ENCODE measurements at places on chromosomes 13 and 19.

DNA sequence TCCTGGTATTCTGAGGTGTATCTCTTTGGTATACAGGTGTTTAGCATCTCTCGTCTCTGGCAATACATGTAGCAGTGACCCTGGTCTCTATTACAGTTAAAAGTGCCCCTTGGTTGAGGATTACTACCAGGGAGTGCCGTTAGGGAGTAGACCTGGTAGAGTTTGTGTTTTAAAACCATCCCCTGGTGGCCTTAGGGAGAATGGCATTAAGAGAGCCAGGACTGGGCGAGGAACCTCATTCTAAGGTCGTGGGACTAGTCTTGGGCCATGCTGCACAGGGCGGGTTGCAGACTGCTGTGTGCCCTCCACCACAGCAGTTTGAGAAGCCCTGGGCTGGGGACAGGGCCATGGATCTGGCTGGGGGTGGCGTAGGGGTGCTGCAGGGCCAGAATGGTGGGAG lies 35.0 kb downstream of the B3GLCT start:
- no peak for DNase-seq

DNA sequence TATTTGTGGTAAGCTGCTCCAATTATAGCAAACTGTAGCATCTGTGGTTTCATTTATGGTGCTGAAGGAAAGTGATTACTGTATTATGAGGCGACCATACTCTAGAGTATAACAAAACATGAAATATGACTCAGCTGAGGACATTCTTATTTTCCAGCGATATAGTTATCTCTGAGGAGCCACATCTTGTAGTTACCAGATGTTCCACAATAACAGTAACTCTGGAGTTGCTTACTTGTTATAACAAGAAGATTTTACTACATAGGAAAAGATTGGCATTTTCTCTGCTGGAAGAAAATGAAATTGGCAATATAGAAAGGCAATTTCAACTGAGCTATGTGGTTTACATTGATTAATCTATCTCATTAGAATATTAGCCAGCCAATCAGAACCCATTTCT lies 1634.2 kb downstream of the PCDH9 start:
- no peak for DNase-seq

DNA sequence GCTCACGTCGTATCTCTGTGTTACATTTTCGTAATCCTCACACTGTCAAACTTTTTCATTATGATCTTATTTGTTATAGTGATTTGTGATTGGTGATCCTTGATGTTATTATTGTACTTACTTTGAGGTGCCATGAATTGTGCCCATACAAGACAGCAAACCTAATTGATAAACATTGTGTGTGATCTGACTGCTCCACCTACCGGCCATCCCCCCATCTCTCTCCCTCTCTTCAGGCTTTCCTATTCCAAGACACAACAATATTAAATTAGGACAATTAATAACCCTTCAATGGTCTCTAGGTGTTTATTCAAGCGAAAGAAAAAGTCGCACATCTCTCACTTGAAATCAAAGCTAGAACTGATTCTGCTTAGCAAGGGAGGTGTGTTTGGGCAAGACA lies 349.3 kb downstream of the RBM26 start:
- no peak for DNase-seq

DNA sequence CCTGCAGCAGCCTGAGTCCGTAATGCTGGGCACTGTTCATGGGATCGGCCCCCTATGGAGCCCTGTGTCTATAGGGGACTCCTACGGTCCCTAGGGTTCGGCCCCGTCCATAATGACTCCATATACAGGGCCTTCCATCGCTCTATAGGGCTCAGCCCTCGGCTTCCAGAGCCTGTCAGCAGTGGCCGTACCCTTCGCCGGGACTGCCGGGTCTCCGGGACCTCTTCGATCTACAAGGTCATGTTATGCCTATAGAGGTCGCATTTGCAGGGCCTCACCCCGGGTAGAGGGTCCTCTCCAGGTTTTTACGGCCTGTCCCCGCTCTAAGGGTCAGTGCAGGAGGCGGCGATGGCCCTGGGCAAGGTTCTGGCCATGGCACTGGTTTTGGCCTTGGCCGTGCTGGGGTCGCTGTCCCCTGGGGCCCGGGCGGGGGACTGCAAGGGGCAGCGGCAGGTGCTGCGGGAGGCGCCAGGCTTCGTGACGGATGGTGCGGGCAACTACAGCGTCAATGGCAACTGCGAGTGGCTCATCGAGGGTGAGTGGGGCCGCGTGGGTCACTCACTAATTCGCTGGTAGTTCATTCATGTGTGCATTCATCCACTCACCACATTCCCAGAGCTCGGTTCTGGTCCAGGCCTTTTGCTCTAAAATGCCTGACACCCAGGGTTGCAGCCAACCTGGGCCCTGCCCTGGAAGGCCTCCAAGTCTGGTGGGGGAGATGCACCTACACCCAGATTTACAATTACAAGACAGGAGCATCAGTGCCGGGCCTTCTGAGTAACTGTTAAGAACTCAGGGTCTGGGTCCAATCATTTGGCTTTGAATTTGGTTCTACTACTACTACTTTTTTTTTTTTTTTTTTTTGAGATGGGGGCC lies 699 bp downstream of the MEGF8 start:
- peak; percentile 74 for DNase-seq

- no peak for DNase-seq
These were observed 23.2 kb downstream of the ZMYM2 start for GRCh38 chr13:19981685-19982238.

GRCh38 chr13:71068041-71068440 lies 799.0 kb downstream of the DACH1 start:
- no peak for DNase-seq

GRCh38 chr19:40805258-40805868 lies 6.4 kb downstream of the EGLN2 start:
- DNase-seq: peak; percentile 79

DNA sequence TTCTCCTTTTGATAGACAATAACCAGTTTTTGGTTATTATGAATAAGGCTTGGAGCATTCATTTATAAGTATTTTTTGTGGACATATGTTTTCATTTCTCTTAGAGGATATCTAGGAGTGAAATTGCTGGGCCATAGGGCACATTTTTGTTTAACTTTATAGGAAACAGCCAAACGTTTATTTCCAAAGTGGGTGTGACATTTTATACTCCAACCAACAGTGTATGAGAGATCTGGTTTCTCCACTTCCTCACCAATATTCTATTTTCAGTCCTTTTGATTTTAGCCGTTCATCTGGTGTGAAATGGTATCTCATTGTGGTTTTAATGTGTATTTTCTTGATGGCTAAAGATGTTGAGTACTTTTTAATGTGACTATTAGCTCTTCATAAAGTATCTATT lies 21.9 kb downstream of the TDRD3 start:
- DNase-seq: no peak

DNA sequence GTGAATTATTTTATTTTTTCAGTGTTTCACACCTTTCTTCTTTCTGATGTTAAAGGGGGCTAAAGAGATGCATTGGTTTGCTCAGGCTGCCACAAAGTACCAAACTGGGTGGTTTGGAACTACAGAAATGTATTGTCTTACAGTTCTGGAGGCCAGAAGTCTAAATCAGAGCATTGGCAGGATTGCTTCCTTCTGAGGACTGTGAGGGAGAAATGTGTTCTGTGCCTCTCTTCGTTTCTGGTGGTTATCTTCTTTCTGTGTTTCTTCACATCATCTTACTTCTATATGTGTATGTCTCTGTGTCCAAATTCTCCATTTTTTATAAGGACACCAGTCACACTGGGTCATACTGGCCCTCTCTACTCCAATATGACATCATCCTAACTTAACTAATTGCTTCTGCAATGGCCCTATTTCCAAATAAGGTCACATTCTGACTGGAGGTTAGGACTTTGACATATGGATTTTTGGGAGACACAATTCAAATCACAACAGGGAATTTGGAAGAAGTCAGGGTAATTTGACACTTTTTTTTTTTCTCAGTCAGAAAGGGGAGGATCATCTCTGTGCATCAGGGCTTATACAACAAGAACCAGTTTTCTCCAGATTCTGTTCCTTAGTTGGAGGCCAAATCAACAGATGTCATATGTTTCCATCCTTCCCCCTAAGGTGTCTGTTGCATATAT lies 188.2 kb downstream of the KCNRG start:
- no peak for DNase-seq

- no peak for DNase-seq
These were observed 236.3 kb downstream of the SLC7A1 start for GRCh38 chr13:29359181-29359580.

GRCh38 chr19:1214862-1215731 lies 9.5 kb downstream of the STK11 start:
- DNase-seq: no peak

GRCh38 chr19:37718304-37718703 lies 1.3 kb downstream of the ZNF607 start:
- DNase-seq: no peak
